ENCODE measurements at places on chromosomes 2 and 18.

DNA sequence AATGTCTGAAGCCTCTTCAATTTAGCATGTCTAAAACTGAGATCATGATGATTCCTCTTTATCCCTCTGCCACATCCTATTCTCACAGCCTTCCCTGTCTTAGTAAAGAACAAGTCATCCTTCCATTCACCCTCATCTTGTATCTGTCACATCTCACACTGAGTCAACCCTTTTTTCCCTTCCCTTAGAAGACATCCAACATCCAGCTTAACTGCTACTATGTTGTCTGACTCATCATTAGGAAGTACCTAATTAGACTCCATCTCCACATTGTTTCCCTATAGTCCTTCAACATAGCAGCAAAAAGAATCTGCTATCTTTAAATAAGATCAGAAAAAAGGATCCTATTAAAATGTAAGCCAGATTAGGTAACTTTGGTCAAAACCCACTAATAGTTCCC, 85.2 kb upstream of the GRB14 start:
- no peak for DNase-seq

DNA sequence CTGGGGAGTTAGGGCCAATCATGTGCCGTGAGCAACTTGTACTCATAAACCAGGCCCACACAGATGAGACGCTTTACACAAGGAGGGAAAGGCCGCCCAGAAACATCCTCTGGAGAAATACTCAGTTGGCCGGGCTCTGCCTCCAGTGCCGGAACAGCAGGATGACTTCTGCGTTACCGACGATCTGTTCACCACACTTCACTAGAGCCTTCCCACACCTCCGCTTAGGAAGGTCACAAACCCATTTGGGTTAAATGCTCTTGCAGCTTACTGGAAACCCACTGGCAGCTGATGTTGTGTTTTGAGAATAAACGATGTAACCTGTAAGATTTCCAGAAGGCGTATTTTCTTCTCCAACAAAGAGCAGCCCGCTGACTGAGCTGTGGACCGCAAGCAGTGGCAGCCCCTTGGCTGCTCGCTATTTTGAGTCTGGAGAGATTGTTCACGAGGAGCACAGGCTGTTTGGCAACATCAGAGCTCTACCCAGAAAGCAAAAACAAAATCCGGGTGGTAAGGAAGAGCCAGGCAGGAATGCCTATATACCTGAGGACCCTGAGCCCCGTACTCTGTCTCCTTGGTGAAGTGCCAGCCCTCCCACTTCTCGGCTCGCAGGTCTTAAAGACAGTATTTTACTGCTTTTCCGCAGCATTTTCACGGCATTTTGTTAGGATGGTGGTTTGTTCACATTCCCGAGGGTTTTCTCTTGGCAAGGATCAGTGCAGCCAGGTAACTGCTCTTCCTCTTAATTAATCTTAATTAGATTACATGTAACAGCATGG, 44.0 kb downstream of the COLEC12 start:
- no peak for DNase-seq

DNA sequence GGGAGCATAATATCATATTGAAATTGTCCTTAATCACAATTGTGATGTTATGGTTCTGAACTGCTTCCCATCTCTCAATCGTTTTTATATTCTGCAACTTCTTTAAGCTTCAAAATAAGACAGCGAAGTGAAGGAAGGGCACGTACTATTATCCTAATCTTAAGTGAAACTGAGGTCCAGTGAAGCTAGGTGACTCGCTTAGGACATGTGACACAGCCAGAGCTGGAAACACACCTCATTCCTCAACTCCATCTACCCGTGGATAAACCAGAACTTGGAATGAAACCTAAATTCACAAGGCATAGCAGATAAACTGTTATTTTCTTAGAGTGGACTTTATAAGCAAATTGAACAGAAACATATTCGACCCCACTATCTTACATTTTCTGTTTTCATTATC, 191.2 kb upstream of the PXDN start:
- no peak for DNase-seq

- DNase-seq, result peak; percentile 19
These were observed 42.6 kb downstream of the MAPK4 start for GRCh38 chr18:50602466-50602865.

- no peak for DNase-seq
These were observed 360.3 kb downstream of the IRS1 start for GRCh38 chr2:226439337-226439736.

DNA sequence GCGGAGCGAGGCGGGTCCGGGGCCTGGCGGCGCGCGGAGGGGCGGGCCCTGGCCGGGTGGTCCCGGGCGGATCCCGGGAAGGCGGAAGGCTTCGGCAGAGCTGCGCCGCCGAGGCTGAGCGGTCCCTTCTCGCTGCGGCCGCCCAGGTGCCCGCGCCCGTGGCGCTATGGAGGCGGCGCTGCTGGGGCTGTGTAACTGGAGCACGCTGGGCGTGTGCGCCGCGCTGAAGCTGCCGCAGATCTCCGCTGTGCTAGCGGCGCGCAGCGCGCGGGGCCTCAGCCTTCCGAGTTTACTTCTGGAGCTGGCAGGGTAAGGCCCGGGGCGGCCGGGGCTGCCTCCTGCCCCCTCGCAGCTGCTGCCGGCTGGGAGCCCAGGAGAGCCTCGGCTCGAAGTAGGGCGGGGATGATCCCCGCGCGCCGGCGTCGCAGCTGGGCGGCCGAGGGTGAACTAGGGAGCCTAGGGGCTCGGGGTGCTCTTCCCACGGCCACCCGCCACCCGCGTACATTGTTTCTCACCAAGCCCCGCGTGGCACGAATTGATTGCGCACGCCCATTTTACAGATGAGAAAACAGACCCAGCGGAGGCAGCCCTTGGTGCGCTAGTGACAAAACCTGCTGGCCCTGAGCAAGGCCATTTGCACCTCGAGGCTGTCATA, at the start of gene SLC66A3:
Gene SLC66A3, plus strand, starts transcription at position 87 of the 655 bp plus-strand sequence. Its CDS starts 80 bp downstream, at position 167.
- DNase-seq, result peak; percentile 88
